ENCODE measurements at places on chromosomes 6 and 20.

GRCh38 chr6:24019393-24019792 lies 106.6 kb upstream of the NRSN1 start:
- DNase-seq: no peak

DNA sequence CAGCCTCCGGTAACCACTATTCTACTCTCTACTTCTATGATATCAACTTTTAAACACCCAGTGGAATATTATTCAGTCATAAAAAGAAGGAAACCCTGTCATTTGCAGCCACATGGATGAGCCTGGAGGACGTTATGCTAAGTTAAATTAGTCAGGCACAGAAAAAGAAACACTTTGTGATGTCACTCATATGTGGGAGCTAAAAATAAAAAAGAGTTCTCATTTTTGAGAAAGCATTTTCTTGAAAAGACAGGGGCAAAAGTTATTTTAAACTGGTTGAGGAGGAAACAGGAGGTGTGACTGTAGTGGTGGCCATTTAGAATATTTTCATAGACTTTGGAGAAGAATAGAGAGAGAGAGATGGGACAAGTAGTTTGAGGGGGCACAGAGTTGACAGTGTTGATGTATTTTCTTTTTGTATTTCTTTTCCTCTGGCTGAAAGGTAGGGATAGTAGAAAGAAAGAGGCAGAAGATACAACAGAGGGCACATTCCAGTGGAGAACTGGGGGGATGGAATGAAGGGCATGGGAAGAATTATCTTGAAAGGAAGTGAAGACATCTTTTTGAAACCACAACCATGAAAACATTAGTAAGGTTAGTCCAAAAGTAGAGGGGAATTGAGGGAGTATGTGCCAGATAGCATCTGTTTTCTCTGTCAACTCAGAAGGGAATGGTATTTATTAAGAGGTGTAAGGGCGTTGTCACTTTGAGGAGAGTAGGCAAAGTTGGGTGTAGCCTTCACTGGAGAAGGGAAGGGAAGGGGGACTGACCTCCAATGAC lies 181.3 kb upstream of the GMDS start:
- DNase-seq: no peak

DNA sequence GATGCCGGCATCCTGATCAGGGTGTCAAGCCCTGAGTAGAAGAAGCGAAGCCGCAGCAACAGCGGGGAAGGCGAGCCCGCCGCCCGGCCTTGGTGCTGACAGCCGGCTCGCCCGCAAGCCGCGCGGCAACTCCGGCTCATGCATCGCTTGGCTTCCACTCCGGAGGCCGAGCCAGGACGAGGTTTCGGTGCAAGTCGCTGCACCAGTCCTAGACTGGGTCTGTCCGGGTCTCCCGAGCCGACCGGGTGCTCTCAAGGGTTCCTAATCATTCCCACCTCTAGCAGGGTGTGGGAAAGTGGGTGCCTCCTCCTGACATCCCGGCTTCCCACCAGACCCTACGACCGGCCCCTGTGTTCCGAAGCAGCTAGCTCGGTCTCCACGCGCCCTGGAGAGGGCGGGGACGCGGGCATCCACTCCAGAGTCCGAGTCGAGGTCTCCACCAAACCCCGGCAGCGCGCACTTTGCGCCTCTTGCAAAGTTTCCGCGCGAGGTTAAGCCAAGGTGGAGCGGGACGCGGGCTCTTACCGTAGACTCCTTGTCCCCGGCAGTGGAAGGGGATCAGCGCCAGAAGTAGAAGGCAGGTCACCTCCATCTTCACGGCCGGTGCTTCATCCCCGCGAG lies 1.4 kb downstream of the MDGA1 start:
- no peak for DNase-seq

- no peak for DNase-seq
Measured at GRCh38 chr6:14633479-14633878, 515.9 kb downstream of the CD83 start.

DNA sequence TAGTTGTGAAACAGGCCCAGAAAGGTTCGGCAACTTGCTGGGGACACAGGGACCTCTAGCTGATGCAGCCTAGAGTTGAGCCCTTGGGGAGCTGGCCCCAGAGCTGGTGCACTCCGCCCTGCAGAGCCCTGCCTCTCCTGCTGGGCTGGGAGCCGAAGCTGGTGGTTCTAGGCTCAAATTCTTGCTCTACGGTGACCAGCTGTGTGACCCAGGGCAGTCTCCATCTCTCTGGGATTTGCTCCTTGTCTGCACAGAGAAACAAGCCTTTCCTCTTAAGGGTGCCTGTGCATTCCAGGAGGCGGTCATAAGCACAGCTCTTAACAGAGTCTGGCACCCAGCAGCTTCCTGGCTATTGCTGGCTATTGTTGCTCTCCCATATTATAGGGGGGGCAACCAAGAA lies 47.4 kb downstream of the RBM38 start:
- DNase-seq: no peak

DNA sequence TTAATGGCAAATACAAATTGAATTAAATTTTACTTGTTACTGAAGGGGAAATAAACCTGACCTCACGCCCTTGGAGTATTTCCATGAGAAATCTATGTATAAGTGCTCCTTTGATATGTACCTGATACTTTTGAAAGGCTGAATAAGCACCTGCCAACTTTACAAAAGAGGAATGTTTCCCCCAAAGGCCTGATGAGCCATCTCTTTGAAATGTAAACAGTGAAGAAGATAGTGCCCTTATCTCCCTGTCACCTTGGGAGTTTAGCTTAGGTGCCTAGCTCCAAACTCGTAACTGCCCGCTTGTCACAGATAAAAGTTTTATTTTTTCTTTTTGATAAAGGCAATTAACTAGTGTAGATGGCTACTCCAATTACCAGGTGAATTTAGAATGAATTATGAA lies 1.1 kb upstream of the ZNF343 start:
- no peak for DNase-seq

DNA sequence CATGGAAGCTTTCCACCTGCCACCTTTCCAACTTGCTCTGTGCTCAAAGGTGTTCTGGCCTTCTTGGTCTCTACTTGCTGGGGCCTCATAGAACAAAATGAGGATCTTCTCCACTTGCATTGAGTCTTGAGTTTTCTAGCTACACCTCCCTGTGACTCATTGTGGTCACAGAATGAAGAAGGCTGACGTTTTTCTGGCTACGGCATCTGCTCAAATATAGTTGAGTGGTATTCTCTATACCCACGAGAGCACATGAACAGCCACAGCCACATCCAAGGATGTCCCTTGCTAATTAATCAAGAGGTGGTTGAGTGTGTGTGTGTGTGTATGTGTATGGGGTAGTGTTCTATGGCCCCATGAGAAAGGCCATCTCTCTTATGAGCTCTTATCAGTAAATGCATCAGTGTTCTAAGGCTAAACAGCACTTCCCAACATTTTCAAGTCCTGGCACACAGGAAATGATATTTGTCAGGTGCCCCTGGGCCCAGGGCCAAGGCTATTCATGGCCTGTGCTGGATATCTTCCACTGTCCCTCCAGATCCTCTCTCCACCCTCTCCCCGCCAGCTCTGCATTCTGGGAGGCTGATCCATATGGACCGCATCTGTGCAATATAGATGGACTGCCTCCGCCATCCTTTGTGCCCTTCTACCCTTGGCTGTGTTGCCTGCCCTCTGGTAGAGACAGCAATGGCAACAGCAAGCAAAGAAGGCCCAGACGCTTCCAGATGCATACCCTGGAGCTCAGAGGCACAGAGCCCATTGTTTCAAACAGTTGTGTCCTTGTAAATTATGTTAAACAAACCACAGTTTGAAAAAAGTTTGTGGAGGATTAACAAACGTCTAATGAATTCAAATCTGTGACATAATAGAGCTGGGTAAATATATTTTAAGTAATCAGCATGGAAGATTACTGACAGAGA lies 150.2 kb downstream of the LRFN2 start:
- no peak for DNase-seq

- no peak for DNase-seq
Measured at GRCh38 chr20:23118144-23118543, 32.0 kb upstream of the CD93 start.

DNA sequence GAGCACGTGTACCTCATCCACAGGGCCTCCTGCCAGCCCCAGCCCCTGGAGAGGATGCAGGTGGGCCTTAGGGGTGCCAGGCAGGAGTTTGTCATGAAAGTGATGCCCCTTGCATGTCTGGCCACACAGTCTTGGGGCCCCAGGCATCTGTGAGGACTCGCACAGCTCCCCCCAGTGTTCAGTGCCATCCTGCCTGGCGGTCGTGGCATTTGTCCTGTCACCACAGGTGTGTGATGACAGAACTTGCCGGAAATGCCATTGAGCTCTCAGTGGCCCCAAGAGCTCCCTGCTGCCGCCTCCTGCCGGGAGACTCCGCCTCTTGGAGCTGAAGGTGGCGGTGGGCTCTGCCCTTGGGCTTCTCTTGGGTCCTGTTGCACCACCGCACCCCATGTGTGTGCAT lies 30.6 kb upstream of the ADRM1 start:
- no peak for DNase-seq

DNA sequence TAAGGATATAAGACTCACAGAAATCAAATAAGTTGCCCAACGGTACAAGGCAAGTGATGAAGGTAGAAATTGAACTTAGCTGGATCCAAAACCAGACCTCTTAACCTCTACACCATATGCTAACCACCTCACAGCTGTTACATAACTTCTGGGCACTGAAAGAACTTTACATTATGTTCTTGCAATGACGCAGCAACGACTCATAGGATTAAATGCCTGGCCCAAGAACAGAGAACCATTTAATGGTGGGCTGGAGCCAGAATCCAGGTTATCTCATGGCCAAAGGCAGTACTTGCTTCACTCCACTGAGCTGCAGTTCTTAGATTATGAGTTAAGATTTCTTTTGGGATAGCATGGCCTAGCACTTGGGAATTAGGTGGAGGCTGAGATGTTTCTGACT lies 4.4 kb downstream of the TRMT6 start:
- peak; percentile 12 for DNase-seq

- no peak for DNase-seq
Measured at GRCh38 chr6:2524090-2524489, 226.6 kb downstream of the MYLK4 start.

GRCh38 chr20:10673842-10674683 lies at the start of gene JAG1:
TSS of gene JAG1 (minus strand) at chr20:10673999. CDS start at chr20:10673530, 469 bp downstream.
- DNase-seq: peak; percentile 54

- no peak for DNase-seq
Measured at GRCh38 chr6:85574932-85575598, 18.6 kb downstream of the SNX14 start.

DNA sequence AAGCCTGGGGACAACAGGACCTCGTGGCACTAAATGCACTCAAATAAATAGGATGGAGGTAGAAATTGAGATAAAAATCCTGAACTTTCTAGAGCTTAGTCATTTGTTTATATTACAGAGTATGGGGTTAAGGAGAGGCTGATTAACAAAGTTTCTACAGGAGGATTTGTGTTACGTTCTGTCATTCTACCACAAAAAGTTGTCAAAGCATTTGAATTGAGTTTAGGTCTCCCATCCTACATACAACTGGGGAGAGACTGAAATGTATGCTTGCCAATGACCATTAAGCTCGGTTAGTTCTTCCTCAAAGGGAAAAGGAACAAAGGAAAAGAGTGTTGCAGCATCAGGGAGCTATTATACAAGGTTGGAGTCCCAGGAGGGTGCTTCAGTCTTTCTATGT lies 597.9 kb downstream of the COL12A1 start:
- no peak for DNase-seq

GRCh38 chr20:44552050-44552449 lies 30.2 kb upstream of the SERINC3 start:
- DNase-seq: no peak

DNA sequence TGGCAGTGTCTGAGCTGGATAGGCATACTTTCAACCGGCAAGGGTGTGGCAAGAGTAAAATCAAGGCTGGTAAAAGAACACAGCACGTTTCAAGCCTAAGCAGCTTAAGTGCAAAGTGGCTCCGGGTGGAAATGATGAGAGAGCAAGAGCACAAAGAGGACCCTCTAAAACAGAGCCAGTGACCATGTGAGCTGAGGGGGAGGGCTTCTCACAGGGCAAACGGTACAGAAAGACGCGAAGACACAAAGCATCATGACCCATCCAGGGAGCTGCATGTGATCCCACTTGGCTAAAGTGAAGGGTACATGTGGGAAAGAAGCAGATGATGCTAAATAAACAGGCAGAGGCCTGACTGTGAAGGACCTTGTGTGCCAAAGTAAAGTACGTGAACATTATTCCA lies 25.7 kb downstream of the FKBP5 start:
- no peak for DNase-seq

DNA sequence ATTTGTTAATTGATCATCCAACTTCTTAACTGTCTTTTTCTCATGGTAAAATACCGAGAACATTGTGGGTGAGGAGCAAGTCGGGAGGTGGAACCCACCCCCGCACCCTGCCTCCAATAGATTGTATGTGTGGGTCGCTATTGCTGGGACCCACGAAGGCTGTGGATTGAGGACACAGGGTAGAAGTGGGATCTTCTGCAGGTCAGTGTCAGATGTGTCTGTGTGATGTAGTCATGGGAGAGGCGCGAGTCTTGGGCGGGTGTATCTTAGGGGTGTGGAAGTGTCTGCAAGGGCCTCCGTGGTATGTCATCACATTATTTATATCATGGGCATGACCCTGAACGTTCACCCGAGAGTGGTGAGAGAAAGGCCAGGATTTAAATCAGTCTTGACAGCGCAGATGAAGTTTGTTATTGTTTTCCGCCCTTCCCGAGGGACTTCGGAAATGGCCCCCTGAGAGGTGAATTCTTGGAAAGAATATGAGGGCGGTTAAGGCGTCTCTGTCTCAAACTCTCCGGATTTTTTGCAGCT lies 472 bp upstream of the PAQR8 start:
- DNase-seq: no peak

DNA sequence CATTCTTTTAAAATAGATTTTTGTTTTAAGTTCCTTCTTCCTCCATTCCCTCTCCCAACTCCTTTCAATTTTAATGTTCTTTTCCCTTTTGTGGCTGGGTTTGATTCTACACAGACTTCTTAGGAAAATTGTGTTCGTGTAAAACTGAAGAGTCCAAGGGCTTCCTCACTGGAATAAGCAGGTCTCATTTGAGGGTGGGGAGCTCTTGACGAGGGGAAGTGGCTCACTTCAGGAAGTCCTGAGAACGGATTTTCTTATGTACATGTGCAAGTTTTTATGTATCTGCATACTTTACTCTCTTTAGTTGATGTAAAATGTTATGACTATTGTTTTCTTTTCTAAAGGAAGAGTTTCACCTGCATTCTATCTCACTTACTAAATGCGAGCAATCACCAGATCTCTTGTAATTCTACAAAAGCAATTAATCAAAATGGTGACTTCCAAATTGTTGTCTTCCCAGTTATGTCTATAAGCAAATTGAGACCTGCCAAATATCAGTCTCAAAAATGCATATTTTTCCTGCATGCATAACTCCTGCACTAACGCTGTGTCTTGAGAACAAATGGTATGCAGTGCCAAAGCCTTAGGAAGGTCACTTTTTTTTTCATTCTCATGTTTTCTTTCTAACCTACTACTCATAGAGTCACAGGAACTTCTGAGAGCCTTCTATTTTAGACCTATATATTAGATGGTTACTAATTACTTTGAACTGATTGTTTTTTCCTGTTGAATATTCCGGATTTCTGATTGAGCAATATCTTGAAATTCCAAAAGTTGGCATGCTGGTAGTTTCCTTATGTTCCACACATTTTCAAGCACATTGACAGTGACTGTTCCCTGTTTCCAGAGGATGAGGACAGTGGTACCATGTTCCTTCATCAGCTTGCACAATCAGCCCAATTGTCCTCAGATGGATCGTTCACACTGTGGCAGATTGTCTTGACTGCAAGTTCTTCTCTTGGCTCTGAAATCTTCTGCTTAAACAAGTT lies 251.9 kb upstream of the PRDM1 start:
- no peak for DNase-seq
